ENCODE measurements at places on chromosomes 5 and 9. TPM values are rescaled to one million over a fixed set of nuclear protein-coding genes. Genes with fewer than 3 reads are reported as not detected.

The ANKRD34B gene
- not detected for polyA plus RNA-seq

The FGD3 gene
- 4.1 TPM for polyA plus RNA-seq

The CYFIP2 gene
- 24.2 TPM for polyA plus RNA-seq

The SPINK4 gene
- polyA plus RNA-seq: not detected

The PCDHB12 gene
- polyA plus RNA-seq: 0.86 TPM

GRCh38 chr5:166262395-166262794 lies 2029.0 kb upstream of the WWC1 start:
- DNase-seq: no peak
- H3K27ac ChIP-seq: no peak overlapping the region
- H3K27me3 ChIP-seq: no peaks in the 10 kb centered on the region
- H3K4me1 ChIP-seq: no peaks in the 10 kb centered on the region
- H3K4me3 ChIP-seq: no peak overlapping the region

DNA sequence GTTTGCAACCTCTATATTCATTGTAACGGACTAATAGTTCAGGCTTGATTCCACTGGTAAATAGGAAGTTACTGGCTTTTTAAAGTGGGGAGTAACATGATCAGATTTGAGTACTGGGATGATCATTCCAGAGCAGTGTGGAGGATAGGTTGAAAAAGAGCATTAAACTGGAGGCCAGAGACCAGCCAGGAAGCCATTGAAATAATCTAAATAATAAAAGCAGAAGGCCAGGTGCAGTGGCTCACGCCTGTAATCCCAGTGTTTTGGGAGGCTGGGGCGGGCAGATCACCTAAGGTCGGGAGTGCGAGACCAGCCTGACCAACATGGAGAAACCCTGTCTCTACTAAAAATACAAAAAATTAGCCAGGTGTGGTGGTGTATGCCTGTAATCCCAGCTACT lies 56.0 kb upstream of the MSX2 start:
- H3K4me3 ChIP-seq: no peak overlapping the region
- no peaks in the 10 kb centered on the region for H3K36me3 ChIP-seq
- H3K27ac ChIP-seq: no peak overlapping the region
- H3K27me3 ChIP-seq: no peaks in the 10 kb centered on the region

DNA sequence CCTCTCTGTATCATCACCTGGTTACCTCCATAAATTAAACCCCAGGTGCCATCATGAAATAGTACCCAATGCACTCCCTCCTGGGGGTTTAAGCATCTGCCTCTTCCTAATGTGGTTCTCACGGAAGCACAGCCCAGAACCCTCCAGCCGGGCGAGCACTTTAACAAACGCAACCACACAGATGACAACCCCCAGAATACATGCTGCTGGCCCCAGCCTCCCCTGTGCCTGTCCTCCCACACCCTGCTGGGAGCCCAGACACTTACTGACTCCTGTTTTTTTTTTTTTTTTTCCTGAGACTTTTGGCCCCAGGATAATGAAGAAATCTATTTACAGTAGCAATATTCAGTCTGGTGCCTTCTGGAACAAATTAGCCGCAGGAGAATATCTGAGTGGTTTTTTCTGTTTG lies 50.0 kb upstream of the COL5A1 start:
- no peaks in the 10 kb centered on the region for H3K27me3 ChIP-seq
- H3K4me1 ChIP-seq: peaks cover 28% of the 10 kb centered on the region
- DNase-seq: no peak

- H3K36me3 ChIP-seq: no peaks in the 10 kb centered on the region
- DNase-seq: no peak
- H3K4me1 ChIP-seq: no peaks in the 10 kb centered on the region
- H3K27ac ChIP-seq: no peak overlapping the region
Observed at GRCh38 chr5:36854402-36855140, 22.0 kb upstream of the NIPBL start.

All from hepatocyte (in vitro differentiated cells).